HS-5 (cell line): ENCODE measurements at places on chromosomes 2 and 18.

DNA sequence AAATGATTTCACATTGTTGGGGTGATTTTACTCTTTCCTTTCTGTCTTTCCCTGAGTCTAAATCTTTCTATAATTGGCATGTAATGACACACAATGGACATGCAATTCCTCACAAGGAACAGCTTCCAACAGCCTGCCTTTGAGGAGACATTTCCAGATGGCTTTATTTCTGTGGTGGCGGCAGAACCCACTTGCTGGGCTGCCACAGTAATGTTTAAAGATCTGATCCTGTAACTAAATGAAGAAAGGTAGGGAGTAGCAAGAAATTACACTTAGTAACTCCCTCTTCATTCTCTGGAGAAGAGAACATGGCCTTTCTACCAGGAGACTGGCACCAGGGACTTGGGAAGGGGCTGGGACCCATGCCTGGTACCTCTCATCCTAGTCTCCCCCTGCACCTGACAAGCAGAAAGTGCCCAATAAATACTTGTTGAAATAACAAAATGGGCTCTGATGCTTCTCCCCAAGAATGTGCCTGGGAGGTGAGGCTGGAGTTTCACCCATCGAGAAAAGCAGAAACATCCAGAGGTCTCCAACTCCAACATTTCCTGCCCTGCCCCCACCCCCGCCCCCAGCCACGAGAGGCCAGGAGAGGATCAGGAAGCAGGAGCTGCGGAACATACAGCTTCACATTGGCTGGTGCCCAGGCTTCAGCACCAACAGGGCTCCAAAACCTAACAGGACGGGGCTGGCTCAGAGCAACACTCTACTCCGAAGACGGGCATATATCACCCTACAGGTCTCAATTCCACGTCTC, 92.1 kb downstream of the PXDN start:
- DNase-seq, result no peak

DNA sequence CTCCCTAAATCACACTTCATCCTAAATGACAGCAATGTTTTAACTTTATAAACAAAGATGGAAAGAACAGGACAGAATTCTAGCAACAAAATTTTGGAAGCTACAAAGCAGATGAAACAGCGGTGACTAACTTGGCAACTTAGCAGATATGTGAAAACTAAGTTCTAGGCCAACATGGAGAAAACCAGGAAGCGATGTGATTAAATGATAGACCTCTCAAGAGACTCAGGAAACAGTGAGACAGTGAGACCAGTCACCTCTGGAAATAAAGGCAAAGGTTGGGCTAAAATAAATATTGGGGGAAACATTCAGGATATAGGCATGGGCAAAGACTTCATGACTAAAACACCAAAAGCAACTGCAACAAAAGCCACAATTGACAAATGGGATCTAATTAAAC, 24.4 kb upstream of the ZBTB7C start:
- DNase-seq, result no peak

GRCh38 chr18:78239090-78239457, 740.5 kb upstream of the SALL3 start:
- DNase-seq, result no peak

GRCh38 chr2:86790676-86791572, at the start of gene CD8A:
TSS of gene CD8A (minus strand) at chr2:86790913. CDS start at chr2:86790825, 88 bp downstream.
- no peak for DNase-seq

GRCh38 chr2:240595381-240596079, 9.0 kb downstream of the CAPN10 start:
- no peak for DNase-seq

- no peak for DNase-seq
Measured at GRCh38 chr2:174023591-174024523, 58.7 kb upstream of the SP3 start.

DNA sequence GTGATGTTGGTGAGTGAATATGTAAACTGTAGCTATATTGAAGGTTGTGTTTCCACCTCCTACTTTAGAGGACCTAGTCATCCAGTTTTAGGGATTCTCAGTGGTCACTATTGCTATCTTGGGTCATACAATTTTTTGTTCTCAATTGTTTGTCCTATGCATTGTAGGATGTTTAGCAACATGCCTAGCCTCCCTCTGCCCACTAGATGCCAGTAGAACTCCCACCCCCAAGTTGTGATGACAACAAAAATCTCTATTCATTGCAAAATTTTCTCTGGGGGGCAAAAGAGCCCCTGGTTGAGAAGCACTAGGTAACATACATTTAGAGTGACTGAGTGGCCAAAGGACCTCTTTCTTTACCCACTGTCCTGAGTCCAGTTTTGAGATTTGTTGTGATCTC, 87.3 kb downstream of the LRRTM4 start:
- no peak for DNase-seq

DNA sequence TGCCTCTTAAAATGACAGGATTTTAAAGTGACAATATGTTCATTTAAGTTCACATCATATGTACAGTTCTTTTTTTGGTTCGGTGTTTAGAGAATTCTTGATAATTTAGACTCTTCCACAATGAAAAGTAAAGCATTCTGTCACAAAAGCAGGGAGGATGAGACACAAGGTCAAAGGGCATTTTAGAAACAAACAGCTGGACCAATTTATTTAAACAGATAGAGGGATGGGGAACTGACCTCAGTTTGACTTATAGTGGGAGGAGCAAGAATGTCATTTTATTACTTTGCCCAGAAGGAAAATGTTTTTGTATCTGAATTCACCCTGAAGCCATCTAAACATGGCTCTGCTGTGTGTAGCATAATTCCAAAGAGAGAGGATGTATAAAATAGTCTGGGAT, 128.5 kb downstream of the MEIS1 start:
- no peak for DNase-seq

DNA sequence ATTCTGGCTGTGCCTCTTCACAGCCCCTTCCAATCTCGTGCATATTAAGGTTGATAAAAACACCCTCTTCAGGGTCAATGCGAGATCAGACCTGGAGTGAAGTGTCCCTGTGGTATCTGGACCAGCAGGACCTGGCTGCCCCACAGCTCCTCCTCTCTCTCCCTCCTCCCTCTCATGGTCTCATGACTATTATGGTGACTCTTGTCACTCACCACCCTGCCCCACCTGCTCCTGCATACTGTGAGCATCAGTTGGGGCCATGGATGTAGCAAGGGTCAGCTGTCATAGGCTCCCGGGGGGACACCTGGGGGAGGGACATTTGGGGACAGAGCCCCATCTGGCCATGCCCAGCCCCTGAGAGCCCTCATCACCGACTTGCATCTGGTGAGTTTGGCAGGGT, 50.2 kb downstream of the ODC1 start:
- DNase-seq, result no peak

- DNase-seq, result no peak
Measured at GRCh38 chr2:195842932-195843331, 185.9 kb downstream of the SLC39A10 start.
